ENCODE measurements at places on chromosomes 16 and 17.

DNA sequence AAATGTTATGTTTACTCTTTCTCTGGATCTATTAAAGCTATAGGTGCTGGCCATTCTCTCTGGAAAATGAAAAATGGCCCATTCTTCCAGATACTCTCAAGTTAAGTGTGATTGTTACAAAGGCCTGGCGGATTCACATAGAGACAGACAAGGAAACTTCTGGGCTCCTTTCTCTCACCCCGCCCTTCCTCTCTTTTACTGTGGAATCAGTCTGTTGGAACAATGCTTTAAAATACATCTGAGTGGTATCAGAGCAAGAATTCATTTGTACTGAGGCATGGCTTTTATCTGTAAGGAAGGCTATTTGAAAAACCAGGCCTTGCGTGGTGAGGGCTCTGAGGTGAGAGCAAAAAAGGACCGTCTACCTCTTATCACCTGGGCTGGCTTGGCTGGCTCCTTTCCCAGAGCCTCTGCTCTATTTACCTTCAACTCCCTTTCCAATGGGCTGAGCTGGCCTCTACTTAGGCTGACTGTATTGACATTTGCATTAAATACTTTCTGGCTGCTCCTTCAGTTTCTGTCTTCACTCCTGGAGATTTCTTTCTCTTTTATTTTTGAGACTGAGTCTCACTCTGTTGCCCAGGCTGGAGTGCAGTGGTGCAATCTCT lies 274.0 kb downstream of the PHKB start:
- DNase-seq = no peak

DNA sequence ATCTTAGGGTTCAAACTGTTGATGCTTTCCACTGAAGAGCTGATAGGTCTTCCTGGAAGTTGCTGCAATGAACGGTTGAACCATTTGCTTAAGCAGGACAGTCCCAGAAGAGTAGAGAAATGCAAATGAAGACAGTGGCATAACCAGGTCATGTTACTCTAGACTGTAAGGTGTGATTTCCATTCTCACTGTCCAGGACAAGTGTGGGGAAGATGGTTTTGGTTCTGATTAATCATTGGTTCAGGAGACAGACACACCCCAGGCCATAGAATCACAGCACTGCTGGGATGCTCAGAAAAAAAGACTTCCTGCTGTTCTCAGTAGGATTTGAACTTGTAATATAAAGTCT lies 34.8 kb upstream of the XYLT2 start:
- no peak for DNase-seq

GRCh38 chr16:64392456-64392855 lies 729.4 kb downstream of the CDH11 start:
- DNase-seq = no peak

DNA sequence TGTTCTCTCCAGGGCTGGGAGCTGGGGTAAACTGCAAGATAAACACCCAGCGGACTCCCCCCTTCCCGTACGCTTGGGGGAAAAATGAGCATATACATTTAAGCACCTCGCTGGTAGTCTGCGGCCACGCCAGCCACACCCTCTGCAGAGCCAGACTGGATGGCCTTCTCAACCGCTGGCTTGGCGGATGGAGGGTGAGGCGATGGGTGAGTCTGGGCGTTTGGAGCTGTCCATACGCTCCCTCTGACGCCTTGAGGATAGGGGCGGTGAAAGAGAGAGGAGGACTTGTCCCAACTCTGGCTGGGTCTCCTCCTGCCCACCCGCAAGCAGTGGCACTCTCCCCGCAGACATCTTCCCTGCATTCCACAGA lies 1.0 kb downstream of the ITGA3 start:
- no peak for DNase-seq

DNA sequence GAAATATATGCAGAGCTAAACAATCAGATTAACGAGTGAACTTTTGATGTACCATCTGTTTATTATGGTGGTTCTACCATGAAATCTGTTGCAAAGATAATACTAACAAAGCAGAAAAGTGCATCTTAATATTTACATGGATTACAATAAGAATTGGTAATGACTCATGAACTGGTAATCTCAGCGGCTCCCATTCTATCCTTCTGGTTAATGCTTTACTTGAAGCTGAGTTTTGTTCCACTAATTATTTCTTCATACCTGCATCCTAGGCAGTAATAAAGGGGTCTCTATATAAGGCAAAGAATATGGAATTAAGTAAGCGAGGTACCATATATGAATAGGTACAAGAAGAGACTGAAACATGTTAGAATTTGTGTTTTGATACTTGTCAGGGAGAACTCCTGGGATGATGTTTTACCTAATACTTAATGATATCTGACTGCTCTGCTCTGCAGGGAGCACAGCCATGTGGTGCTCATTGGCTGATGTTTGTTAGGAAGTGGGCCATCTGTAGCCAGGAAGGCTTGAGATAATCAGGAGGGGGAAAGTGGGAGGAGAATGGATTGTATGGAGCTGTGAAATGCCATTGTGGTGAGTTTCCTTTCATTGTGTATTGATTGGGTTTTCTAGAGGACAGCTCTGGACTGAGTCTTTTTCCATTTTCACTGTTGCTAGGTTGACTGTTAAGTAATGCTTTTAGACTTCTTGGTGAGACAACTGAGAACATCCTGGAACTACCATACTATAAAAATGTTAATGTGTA lies 52.6 kb downstream of the MAP2K6 start:
- DNase-seq = peak; percentile 70
